ENCODE measurements at places on chromosomes 12 and 14.

- H3K36me3 ChIP-seq = no peaks in the 10 kb centered on the region
- no peak for DNase-seq
- H3K27ac ChIP-seq = no peak overlapping the region
- H3K4me3 ChIP-seq = no peak overlapping the region
These were observed 24.3 kb upstream of the FOXG1 start for GRCh38 chr14:28742171-28742846.

DNA sequence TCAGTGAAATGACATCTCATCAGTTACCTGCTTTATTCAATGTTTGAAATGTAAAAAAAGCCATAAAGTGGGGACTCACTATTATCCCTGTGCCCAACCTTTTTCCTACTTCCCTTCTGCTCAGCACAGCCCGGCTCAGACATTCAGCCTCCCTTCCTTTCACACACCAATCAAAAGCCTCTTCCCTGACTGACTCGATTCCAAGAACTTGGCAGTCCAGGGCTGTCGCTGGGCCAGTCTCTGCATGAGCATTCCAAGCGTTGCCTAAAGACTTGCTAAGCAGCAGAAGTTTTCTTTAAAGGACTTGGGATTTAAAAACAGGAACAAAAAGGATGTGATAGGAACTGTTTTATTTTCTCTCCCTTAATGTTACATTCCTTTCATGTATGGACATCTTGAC lies 22.7 kb downstream of the ITPR2 start:
- peaks cover 16% of the 10 kb centered on the region for H3K4me1 ChIP-seq
- DNase-seq = no peak
- peaks cover 9% of the 10 kb centered on the region for H3K36me3 ChIP-seq
- no peak overlapping the region for H3K27ac ChIP-seq

DNA sequence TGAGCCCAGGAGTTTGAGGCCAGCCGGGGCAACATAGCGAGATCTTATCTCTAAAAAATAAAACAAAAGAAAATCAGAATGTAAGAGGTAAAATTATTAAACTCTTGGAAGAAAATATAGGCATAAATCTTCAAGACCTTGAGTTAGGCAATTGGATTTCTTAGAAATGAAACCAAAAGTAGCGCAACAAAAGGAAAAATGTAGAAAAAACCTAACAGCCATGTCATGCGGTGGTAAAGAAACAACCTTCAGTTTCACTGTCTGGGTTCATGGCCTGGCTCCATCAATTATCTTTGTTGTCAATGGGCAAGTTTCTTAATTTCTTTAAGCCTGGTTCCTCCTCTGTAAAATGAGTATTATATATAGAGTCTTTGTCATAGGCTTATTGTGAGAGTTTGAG lies 5.6 kb upstream of the GCH1 start:
- no peaks in the 10 kb centered on the region for H3K4me1 ChIP-seq
- H3K27me3 ChIP-seq = no peaks in the 10 kb centered on the region
- H3K27ac ChIP-seq = no peak overlapping the region

DNA sequence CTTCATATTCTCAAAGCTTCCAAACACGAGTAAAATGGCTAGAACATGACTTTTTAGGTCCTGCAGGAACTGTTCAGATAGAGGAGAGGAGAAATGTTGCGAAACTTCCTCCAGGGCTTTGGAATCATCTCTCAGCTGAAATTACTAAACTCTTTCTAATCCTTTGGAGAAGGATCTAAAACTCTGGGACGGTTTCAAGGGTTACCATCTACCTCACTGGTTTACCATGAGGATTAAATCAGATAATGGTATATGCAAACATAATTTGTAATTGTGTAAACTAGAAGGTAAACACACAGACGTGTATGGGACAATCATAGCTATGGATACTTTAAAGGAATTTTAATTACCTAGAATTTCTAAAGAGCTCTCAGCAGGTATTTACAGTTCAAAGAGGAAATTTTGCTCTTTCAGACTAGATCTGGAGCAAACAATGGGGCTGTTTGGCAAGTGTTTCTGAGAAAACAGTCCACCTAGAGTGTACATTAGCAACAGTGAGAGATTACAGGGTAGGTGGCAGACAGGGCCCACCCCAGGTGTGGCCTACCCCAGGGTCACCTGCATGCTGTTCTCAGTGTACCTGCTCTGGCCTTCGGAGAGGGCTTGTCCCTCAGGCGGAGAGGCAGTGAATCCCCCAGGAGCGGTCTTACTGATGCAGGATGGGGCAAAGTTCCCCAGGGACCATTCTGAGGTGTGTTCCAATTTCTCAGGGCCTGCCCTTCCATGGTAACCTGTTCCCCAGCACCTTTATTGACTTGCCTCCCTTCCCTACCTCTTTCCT lies 124.7 kb upstream of the MAX start:
- DNase-seq = no peak
- peak overlapping the region; percentile 36 for H3K27ac ChIP-seq
- no peaks in the 10 kb centered on the region for H3K36me3 ChIP-seq
- H3K27me3 ChIP-seq = no peaks in the 10 kb centered on the region
- H3K4me3 ChIP-seq = peak overlapping the region; percentile 33

- H3K4me3 ChIP-seq = no peak overlapping the region
- no peaks in the 10 kb centered on the region for H3K4me1 ChIP-seq
- DNase-seq = peak; percentile 3
These were observed 376.7 kb downstream of the ALG10 start for GRCh38 chr12:34398706-34399630.

DNA sequence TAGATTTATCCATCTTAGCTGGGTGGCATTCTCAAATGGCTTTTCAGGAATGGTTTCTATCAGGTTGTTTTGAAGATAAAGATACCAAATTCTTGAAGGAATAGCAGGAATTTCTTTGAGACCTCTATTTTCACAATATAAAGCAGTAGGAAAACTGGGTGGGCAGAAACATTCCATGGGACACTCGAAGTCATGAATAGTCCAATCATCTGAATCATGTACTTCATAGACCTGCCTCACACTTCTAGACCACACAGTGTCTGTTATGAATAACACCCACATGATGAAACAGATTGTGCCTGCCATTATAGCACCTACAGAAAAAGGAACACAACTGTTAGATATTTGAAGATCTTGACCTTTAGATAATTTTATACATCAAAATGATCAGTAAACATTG lies 1.8 kb downstream of the KERA start:
- H3K4me3 ChIP-seq = no peak overlapping the region
- H3K4me1 ChIP-seq = no peaks in the 10 kb centered on the region
- no peak overlapping the region for H3K27ac ChIP-seq
- no peaks in the 10 kb centered on the region for H3K36me3 ChIP-seq

DNA sequence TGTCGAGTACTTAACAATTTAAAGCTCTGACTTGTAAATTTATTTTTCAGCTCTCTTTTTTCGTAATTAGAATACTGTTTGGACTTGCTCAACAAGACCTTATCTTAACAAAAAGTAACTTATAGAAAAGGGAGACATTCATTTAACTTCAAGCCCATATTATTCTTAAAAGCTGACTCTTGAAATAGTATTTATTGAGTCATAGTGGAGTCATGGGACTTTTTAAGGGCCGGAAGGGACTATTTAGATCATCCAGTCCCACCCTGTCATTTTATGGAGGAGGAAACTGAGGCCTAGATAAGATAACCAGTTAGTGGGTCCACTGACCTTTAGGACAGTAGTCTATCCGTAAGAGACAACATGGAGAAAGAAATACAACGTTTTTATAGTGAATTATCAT lies 1.5 kb downstream of the RAP1B start:
- H3K4me3 ChIP-seq = peak overlapping the region; percentile 88
- no peaks in the 10 kb centered on the region for H3K27me3 ChIP-seq
- peak overlapping the region; percentile 92 for H3K27ac ChIP-seq
- H3K36me3 ChIP-seq = peaks cover 6% of the 10 kb centered on the region

GRCh38 chr12:38788106-38788505 lies 117.3 kb downstream of the CPNE8 start:
- no peak for DNase-seq
- H3K27me3 ChIP-seq = no peaks in the 10 kb centered on the region
- H3K4me3 ChIP-seq = no peak overlapping the region
- H3K36me3 ChIP-seq = peaks cover 2% of the 10 kb centered on the region
- no peak overlapping the region for H3K27ac ChIP-seq

GRCh38 chr14:88802596-88802995 lies 9.8 kb upstream of the EML5 start:
- H3K4me3 ChIP-seq = no peak overlapping the region
- H3K36me3 ChIP-seq = no peaks in the 10 kb centered on the region
- no peak for DNase-seq
- no peaks in the 10 kb centered on the region for H3K4me1 ChIP-seq
- H3K27me3 ChIP-seq = peaks cover 11% of the 10 kb centered on the region

- H3K4me3 ChIP-seq = no peak overlapping the region
- no peak overlapping the region for H3K27ac ChIP-seq
- H3K27me3 ChIP-seq = no peaks in the 10 kb centered on the region
- H3K36me3 ChIP-seq = no peaks in the 10 kb centered on the region
- DNase-seq = no peak
These were observed 406.9 kb upstream of the SOX5 start for GRCh38 chr12:24356240-24356804.

DNA sequence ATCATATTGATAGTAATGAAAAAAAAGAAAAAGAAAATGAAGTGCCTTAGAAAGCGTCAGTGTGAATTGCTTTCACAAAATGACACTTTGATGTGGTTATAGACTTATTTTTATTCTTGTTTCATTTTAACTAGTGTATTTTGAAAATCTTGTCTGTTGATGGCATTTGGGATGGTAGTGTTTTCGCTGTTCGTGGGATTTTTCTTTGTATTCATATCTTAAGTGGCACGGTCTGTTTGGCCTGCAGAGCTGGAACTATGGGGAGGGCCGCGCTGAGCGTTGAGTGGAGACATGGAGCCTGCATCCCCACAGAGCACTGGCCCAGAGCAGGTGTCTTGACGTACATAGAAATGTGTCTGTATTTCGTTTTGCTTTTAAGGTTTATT lies 61.6 kb downstream of the WDR20 start:
- peaks cover 40% of the 10 kb centered on the region for H3K36me3 ChIP-seq
- H3K4me3 ChIP-seq = no peak overlapping the region
- peaks cover 21% of the 10 kb centered on the region for H3K4me1 ChIP-seq
- no peak for DNase-seq
- H3K27ac ChIP-seq = peak overlapping the region; percentile 19
- no peaks in the 10 kb centered on the region for H3K27me3 ChIP-seq

DNA sequence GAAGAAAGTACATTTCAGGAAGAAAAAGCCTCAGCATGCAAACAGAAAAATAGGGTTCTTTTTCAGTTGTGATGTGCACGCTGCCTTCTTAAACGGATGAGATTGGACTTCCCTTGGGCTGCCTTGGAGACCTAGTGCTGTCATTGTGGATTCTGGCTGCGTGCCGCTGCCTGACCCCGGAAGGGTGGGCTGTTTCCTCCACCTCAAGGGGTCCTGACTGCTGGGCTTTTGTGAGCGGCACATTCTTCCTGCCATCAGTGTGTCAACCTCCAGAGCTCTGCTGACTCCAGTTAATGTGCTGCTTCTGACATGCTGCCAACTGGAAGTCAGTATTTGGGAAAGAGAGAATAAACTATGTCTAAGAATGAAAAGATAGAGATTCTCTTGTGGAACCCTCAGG lies 25.1 kb downstream of the CCNK start:
- no peak overlapping the region for H3K27ac ChIP-seq
- no peak overlapping the region for H3K4me3 ChIP-seq
- H3K27me3 ChIP-seq = no peaks in the 10 kb centered on the region
- no peak for DNase-seq
- H3K36me3 ChIP-seq = peaks cover 42% of the 10 kb centered on the region

DNA sequence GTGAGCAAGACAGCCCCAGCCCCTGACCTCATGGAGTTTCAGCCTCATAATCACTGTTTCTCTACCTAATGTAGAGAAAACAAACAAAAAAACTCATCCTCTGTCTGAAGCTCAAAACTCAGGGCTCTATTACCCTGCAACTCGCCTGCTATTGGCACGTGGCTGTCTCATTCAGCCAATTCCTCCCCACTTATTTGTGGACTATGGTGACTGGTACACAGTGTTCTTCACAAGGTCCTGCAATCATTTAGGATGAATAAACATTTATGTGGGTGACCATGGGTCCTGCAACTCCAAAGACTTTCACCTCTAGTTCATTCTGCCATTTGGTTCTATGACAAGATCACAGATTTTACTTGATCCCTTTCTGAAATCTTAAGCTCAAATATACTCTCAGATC lies 4.7 kb downstream of the PPP2R3C start:
- H3K27ac ChIP-seq = peak overlapping the region; percentile 53
- H3K4me3 ChIP-seq = no peak overlapping the region
- H3K36me3 ChIP-seq = peaks cover 36% of the 10 kb centered on the region
- peaks cover 26% of the 10 kb centered on the region for H3K4me1 ChIP-seq
- DNase-seq = no peak

DNA sequence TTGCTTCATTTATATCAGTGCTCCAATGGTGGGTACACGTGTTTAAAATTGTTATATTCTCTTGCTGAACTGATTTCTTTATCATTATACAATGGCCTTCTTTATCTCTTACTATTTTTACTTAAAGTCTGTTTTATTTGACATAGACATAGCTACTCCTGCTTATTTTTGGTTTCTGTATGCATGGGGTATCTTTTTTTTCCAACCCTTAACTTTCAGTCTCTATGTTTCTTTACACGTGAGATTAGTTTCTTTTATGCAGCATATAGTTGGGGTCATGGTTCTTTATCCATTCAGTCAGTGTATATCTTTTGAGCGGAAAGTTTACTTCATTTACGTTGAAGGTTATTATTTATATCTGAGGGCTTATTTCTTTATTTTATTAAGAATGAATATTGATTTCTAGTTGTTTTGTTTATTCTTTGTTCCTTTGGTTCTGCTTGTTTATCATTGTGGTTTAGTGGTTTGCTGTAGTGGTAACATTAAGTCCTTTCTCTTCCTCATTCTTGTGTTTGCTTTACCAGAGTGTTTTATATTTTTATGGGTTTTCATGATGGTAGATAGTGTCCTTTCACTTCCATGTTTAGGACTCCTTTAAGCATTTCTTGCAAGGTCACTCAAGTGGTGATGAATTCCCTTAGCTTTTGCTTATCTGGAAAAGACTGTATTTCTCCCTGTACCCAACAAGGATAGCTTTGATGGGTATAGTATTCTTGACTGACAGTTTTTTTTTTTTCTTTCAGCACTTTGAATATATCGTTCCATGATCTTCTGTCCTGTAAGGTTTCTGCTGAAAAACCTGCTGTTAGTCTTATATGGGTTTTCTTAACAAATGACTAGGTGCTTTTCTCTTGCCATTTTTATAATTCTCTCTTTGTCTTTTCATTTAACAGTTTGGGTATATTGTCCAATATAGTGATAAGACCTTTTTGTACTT lies 38.3 kb upstream of the FAR2 start:
- H3K4me1 ChIP-seq = no peaks in the 10 kb centered on the region
- H3K4me3 ChIP-seq = no peak overlapping the region
- no peak overlapping the region for H3K27ac ChIP-seq

DNA sequence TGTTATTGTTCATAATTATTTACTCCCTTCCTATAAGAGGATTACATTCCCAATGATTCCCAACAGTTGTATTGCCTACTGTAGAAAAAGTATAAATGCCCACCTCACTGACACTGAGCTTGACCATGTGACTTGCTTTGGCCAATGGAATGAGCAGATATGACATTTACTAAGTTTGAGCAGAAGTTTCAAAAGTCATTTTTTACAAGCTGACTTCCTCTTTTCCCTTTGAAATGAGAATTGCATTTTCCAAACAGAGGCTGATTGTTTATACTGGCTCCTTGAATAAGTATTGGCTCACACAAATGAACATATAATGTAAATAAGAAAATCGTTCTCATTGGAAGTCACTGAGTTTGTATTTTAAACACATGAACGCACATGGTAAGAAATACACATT lies 116.4 kb upstream of the LRFN5 start:
- H3K4me1 ChIP-seq = no peaks in the 10 kb centered on the region
- no peaks in the 10 kb centered on the region for H3K27me3 ChIP-seq
- no peak for DNase-seq
- H3K4me3 ChIP-seq = no peak overlapping the region

GRCh38 chr14:30496852-30497251 lies 62.1 kb upstream of the G2E3 start:
- no peak for DNase-seq
- peaks cover 5% of the 10 kb centered on the region for H3K27me3 ChIP-seq
- H3K36me3 ChIP-seq = no peaks in the 10 kb centered on the region
- no peaks in the 10 kb centered on the region for H3K4me1 ChIP-seq
- no peak overlapping the region for H3K27ac ChIP-seq

All from memory B cell (primary cell).